ENCODE measurements at places on chromosomes 11 and 22. TPM values are rescaled to one million over a fixed set of nuclear protein-coding genes. Genes with fewer than 3 reads are reported as not detected.

- DNase-seq: no peak
Observed at GRCh38 chr11:130344841-130345240, 30.1 kb upstream of the ZBTB44 start.

GRCh38 chr11:77660947-77661346 is 23.4 kb upstream of the CLNS1A start:
- DNase-seq: no peak

- DNase-seq: no peak
Observed at GRCh38 chr22:19598054-19598855, 74.0 kb upstream of the CLDN5 start.

GRCh38 chr22:43256976-43257545 is 70.1 kb upstream of the TTLL12 start:
- no peak for DNase-seq

GRCh38 chr11:117440258-117440657 is 112.6 kb downstream of the CEP164 start:
- DNase-seq: no peak

The VPS37C gene
- polyA plus RNA-seq: 17.0 TPM

DNA sequence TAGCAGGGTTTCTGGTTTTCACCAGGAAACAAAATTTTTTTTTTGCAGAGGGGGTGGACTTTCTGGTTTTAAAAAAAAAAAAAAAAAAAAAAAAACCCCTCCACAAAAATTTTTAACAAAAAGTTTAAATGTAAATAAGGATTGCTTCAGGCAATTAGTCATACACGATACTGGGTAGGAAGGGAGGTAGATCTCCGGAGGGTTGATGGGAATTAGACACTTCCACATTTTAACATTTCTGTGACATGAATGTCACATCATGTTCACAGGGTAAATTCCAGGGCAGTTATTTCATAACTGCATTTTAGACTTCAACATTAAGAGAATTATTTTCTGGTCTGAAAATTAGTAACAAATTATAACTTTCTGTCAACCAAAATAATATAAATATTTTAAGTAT is 15.9 kb downstream of the NUP98 start:
- DNase-seq: no peak

GRCh38 chr11:72776844-72777754 is 16.7 kb downstream of the STARD10 start:
- no peak for DNase-seq
